Activated T-cell treated with anti-CD3 and anti-CD28 coated beads, Interleukin-2, amount 50 U/mL, for 24 hours (primary cell): ENCODE measurements at places on chromosomes 7 and 10.

- DNase-seq: no peak
- H3K27me3 ChIP-seq: peaks cover 14% of the 10 kb centered on the region
- H3K4me1 ChIP-seq: peaks cover under 1% of the 10 kb centered on the region
- no peaks in the 10 kb centered on the region for H3K36me3 ChIP-seq
- H3K4me3 ChIP-seq: no peak within 1 kb of the TSS
Measured at GRCh38 chr7:148590471-148590870, at the start of gene C7orf33. Gene C7orf33, plus strand, starts transcription at chr7:148590766. Its CDS starts 160 bp downstream, at chr7:148590926.

- DNase-seq: no peak
- no peaks in the 10 kb centered on the region for H3K36me3 ChIP-seq
- peaks cover 1% of the 10 kb centered on the region for H3K4me1 ChIP-seq
- H3K27ac ChIP-seq: no peak overlapping the region
- peaks cover 19% of the 10 kb centered on the region for H3K27me3 ChIP-seq
Measured at GRCh38 chr7:108158776-108159175, 28.6 kb upstream of the LAMB4 start.

GRCh38 chr7:35993676-35994606 lies 159.1 kb upstream of the EEPD1 start:
- H3K36me3 ChIP-seq: no peaks in the 10 kb centered on the region
- no peaks in the 10 kb centered on the region for H3K27me3 ChIP-seq
- H3K27ac ChIP-seq: no peak overlapping the region

GRCh38 chr10:63692220-63692896 lies 171.2 kb downstream of the REEP3 start:
- H3K27me3 ChIP-seq: no peaks in the 10 kb centered on the region
- no peaks in the 10 kb centered on the region for H3K36me3 ChIP-seq
- H3K27ac ChIP-seq: no peak overlapping the region
- H3K4me1 ChIP-seq: no peaks in the 10 kb centered on the region

DNA sequence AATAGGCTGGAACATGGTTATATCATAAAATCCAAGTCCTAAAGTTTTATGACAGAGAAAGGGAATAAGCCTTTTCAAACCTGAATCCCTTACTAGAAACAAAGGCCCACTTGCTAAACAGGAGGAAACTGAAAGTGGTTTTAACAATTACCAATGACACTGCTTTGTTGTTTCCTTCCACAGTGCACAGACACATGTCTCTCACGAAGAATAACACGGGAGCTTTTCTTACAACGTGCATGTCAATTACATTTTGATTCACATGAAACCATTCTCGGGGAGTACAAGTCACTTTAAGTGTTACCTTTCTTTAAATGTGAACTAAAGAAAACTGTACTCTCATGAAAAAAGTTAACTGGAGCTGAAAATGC lies 1.4 kb downstream of the MRPS33 start:
- peaks cover 50% of the 10 kb centered on the region for H3K36me3 ChIP-seq
- peak overlapping the region; percentile 100 for H3K27ac ChIP-seq
- H3K4me1 ChIP-seq: peaks cover 40% of the 10 kb centered on the region
- peaks cover 5% of the 10 kb centered on the region for H3K27me3 ChIP-seq
- DNase-seq: no peak
- peak overlapping the region; percentile 100 for H3K4me3 ChIP-seq

DNA sequence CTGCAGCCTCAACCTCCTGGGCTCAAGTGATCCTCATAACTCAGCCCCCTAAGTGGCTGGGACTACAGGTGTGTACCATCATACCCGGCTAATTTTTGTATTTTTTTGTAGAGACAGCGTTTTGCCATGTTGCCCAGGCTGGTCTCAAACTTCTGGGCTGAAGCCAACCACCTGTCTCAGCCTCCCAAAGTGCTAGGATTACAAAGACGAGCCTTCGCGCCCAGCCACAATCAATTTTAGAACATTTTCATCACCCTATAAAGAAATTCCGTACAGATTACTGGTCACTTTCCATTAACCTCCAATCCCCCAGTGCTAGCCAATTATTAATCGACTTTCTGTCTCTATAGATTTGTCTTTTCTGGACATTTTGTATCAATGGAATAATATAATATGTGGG lies 32.3 kb upstream of the PALS2 start:
- peaks cover 24% of the 10 kb centered on the region for H3K27me3 ChIP-seq
- DNase-seq: no peak
- no peaks in the 10 kb centered on the region for H3K4me1 ChIP-seq
- no peak overlapping the region for H3K4me3 ChIP-seq
- H3K27ac ChIP-seq: no peak overlapping the region

DNA sequence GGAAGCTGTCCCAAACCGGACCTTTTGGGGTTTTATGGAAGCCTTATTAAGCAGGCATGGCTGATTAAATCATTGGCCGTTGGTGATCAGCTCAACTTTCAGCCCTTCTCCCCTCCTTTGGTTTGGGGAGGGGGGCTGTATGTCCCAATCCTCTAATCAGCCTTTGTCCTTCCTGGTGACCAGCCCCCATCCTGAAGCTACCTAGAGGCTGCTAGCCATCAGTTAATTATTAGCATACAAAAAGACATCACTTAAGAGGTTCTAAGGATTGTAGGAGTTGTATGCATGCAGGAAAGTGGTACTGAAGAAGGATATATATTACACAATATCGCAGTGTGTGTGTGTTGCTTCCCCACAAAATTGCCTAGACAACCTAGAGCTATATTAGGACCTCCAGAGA lies 553.3 kb upstream of the FZD8 start:
- no peaks in the 10 kb centered on the region for H3K4me1 ChIP-seq
- no peak overlapping the region for H3K4me3 ChIP-seq
- no peaks in the 10 kb centered on the region for H3K36me3 ChIP-seq
- no peak overlapping the region for H3K27ac ChIP-seq
- no peaks in the 10 kb centered on the region for H3K27me3 ChIP-seq

DNA sequence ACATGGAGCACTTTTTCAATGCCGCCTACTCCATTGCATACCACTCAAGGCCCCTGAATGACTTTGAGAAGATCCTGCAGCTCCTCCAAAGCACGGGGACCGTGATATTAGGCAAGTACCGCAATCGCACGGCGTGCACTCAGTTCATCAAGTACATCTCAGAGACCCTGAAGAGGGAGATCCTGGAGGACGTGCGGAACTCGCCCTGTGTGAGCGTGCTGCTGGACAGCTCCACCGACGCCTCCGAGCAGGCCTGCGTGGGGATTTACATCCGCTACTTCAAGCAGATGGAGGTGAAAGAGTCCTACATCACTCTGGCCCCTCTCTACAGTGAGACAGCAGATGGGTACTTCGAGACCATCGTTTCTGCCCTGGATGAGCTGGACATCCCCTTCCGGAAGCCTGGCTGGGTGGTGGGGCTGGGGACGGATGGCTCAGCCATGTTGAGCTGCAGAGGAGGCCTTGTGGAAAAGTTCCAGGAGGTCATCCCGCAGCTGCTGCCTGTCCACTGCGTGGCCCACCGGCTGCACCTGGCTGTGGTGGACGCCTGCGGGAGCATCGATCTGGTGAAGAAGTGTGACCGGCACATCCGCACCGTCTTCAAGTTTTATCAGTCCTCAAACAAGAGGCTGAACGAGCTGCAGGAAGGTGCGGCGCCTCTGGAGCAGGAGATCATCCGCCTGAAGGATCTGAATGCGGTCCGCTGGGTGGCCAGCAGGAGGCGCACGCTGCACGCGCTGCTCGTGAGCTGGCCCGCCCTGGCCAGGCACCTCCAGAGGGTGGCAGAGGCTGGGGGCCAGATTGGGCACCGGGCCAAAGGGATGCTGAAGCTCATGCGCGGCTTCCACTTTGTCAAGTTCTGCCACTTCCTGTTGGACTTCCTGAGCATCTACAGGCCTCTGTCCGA lies 12.7 kb upstream of the ATP6V0E2 start:
- no peak overlapping the region for H3K27ac ChIP-seq
- peaks cover 44% of the 10 kb centered on the region for H3K36me3 ChIP-seq
- no peaks in the 10 kb centered on the region for H3K27me3 ChIP-seq
- DNase-seq: no peak
- H3K4me1 ChIP-seq: peaks cover 65% of the 10 kb centered on the region

DNA sequence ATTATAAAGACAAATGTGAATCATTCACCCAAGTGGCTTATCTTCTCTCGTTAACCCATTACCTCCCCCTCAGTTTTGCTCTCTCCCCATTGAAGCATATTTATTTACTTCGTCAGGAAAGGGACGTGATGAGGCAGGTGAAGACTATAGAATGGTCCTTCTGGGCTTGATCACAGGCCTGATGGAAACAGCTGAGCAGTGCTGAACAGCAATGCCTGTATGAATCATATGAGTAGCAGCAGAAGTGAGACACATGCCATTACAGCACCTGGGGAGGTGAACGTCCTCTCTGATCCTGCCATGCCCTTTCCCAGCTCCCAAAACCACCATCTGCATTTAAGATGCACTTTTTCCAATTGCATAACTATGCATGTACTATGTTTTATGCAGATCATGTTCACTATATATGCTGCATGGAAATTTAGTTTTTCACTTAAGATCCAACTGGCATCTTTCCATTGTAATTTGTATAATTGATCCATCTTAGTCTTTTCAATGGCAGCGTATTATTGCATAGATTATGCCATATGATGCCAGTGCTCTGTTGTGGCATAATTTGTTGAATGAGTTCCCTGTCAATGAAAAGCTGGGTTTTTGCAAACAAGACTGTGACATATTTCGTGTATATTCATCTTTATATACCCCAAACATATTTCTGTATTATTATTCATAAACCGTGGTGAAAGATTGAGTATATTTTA lies 105.3 kb downstream of the CXCL12 start:
- H3K4me3 ChIP-seq: no peak overlapping the region
- H3K36me3 ChIP-seq: no peaks in the 10 kb centered on the region
- H3K27me3 ChIP-seq: peaks cover 15% of the 10 kb centered on the region
- DNase-seq: no peak
- H3K27ac ChIP-seq: no peak overlapping the region
- H3K4me1 ChIP-seq: no peaks in the 10 kb centered on the region
